Activated T-helper 1 cell treated with Interleukin-2 at 50 U/mL for 16 hours (primary cell): ENCODE measurements at places on chromosomes 6 and 20.

- DNase-seq = no peak
These were observed 129.9 kb downstream of the UTRN start for GRCh38 chr6:144415014-144415413.

- DNase-seq = no peak
These were observed 20.0 kb upstream of the CDH22 start for GRCh38 chr20:46328200-46328882.

DNA sequence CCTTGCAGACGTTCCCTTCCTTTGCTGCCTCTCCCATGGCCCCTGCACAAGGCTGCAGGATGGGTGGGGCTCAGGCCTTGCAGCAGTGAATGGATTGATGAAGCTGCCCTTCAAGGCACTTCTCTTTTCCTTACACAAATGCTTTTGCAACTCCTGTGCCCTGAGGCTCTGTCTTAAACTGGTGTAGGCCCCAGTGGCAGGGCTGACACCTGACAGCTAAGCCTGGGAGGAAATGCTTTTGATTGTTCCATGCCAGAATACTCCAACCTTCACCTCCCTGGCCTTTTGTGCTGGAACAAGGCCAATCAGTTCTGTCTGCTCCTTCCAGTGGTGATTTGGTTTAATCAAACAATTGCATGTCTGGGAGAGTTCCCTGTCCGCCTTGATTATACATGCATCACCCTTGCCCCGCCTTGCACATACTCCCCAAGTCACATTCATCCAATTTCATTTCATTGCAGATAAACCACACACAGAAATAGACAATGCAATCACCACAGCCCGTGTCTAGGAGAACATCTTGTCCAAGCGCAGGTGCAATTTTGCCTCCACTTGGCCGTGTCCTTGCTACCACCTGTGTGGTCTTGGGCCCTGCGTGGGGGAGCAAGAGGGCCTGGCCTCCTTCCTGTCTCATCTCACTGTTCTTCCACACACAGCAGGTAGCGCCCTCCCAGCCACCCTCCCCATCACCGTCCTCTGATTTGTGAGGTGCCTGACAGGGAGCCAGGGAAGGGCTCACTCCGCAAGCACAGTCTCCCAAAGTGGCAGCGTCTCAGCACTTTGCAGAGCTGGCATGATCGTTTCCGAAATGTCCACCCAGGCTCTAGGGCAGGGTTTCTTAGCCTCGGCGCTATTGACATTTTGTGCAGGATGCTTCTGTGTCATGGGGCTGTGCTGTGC, 120.4 kb downstream of the CDH26 start:
- DNase-seq = no peak

GRCh38 chr6:78089531-78089930, 436.7 kb downstream of the MEI4 start:
- DNase-seq = no peak

GRCh38 chr6:75130784-75131183, 75.1 kb downstream of the COL12A1 start:
- DNase-seq = no peak

DNA sequence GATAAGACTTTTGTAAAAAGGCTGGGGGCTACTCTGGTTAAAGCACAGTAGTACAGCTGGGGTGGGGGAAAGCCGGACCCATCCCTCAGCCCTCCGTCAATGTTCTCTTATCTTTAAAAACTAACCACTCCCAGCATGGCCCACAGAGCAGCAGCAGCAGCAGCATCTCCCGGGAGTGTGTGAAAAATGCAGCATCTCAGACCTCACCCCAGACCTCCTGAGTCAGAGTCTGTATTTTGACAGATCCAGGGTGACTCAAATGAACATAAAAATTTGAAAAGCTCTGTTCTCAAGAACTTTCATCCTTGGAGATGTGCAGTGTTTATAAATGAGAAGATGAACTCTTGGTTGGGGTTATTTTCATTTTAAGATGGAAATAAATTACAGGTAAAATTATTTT, 277.7 kb upstream of the ECI2 start:
- DNase-seq = no peak

DNA sequence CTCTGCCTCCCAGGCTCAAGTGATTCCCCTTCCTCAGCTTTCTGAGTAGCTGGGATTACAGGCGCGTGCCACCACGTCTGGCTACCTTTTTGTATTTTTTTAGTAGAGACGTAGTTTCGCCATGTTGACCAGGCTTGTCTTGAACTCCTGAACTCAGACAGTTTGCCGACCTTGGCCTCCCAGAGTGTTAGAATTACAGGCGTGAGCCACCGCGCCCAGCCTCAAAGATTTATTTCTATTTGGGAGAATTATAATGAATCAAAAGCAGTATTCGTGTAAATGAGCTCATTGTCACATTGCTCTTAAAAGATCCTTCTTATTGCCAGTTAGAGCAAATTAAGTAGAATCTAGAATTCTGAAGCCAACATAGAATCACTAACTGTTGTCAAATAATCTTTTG, 9.4 kb upstream of the ZNF343 start:
- no peak for DNase-seq

DNA sequence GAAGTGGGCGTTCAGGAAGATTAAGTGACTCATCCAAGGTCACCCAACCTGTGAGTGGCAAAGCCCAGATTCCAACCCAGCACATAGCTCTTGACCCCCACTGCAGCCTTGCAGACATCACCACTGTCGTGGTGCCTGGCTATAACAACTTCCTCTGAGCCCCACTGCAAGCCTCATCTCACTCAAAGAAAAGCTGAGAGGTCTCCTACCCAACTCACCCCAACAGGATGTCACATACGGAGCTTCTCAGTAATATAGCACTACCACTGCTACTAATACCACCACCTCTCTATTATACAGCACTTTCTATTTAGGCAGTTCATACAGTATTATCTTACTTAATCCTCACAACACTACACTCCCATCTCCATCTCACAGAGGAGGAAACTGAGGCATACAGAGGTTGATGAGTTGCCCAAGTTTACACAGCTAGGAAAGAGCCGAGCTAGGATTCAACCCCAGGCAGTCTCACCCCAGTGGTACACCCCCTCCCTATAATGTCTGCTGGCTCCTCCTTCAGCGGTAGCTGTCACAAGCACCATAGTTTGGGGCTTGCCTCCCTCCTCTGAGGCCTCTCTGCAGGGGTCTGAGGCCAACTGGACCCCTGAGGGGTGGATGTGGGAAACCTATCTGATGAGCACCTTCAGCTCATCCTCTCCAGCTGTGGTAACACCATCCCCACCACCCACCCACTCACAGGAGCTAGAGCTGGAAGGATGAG, 19.5 kb downstream of the TFEB start:
- DNase-seq = no peak

DNA sequence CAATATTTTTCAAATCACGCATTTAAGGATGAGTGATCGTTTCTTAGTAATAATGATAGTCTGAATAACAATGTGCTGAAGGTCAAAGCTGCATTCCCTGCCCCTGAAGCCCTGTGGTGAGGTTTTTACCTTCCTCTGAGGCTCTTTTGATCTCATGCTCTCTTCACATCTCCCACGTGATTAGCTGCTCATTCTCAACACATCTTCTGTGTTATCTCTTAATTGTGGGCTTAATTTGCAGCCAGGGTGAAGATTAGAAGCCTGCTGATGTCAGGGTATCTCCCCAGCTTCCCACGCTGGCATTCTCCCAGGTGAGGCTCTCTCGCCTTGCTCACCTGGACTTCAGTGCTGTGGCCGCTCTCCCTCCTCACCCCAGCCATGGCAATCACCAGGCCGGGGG, 109.7 kb upstream of the FOXQ1 start:
- DNase-seq = no peak

DNA sequence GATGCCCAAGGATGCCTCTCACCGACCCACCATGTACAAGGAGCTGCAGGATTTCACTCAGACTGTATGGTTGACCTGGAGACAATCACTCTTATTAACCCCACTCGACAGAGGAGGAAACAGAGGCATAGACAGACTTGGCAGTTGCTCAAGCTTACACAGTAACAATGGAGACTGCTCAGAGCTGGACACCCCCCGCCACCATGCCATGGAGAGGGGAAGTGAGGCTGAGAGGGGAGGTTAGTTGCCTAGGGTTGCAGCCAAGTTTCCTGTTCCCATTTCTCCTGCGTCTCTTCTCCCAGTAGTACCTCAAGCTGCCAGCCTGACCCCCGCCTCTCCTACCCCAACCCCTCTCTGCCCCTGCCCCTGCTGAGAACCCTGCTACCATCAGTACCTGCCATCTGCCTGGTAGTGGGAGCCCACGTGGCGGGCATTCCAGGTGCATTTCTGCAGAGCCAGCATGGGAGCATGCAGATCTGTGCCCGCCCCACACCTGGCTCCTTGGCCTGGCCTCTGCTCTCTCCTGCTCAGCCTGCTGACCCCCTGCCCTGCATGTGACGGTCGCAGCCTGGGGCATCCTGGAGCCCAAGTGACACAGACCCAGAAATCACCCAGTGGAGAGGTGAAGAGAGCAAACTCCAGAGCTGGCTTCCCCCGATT, 157.7 kb downstream of the PREX1 start:
- DNase-seq = no peak

DNA sequence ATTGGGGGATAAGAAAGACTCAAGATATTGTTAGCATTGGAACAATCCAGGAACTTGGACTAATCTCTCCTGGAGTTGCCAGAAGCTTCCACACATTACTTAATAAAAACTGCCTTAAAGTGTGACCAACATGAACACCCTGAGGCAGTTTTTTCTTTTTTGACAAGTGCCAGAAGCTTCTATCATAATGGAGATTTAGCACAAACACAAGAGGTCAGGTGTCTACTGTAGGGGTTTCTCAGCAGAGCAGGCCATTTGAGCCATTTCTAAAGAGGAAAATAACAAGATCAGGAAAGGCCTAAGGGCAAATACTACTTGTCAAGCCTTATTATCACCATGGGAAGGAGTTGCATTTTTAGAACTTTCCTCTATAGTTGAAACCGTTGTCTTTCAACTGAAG, 361.5 kb downstream of the EPM2A start:
- no peak for DNase-seq

DNA sequence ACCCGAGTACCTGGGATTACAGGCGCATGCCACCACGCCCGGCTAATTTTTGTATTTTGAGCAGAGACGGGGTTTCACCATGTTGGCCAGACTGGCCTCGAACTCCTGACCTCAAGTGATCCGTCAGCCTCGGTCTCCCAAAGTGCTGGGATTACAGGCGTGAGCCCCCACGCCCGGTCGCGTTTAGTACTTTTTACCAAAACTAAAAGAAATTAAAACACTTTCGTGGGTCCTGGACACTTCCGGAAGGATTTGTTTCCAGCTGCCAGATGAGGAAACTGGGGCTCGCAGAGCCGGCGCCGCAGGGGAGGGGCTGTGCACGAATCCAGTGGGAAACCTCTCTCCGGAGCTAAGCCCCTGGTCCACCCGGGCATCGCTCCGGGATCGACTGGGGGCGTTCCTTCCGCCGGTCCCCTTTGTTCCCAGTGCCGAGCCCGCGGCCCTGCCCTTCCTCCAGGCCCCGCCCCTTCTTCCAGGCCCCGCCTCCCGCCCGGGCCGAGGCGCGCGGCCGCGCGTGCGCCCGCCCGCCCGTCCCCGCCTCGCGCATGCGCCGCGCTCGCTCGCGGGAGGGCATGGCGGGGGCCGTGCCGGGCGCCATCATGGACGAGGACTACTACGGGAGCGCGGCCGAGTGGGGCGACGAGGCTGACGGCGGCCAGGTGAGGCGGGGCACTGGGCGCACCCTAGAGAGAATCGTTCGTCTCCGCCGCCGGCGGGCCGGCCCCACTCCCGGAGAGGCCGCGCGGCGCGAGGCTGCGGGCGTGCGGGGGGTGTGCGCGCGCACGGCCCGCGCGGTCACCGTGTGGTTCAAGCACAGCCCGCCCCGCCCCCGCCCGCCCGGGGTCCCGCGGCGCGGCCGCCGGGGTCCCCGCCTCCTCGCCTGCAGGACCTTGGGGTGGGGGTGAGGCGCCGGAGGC, at the start of gene NELFCD:
NELFCD (plus strand) TSS at position 546 of the 917 bp plus-strand sequence; CDS start at position 600, 54 bp downstream.
- peak; percentile 84 for DNase-seq

GRCh38 chr6:137307163-137307854, 88.1 kb upstream of the IFNGR1 start:
- DNase-seq = no peak

GRCh38 chr20:23622839-23623343, 14.9 kb downstream of the CST3 start:
- DNase-seq = no peak

DNA sequence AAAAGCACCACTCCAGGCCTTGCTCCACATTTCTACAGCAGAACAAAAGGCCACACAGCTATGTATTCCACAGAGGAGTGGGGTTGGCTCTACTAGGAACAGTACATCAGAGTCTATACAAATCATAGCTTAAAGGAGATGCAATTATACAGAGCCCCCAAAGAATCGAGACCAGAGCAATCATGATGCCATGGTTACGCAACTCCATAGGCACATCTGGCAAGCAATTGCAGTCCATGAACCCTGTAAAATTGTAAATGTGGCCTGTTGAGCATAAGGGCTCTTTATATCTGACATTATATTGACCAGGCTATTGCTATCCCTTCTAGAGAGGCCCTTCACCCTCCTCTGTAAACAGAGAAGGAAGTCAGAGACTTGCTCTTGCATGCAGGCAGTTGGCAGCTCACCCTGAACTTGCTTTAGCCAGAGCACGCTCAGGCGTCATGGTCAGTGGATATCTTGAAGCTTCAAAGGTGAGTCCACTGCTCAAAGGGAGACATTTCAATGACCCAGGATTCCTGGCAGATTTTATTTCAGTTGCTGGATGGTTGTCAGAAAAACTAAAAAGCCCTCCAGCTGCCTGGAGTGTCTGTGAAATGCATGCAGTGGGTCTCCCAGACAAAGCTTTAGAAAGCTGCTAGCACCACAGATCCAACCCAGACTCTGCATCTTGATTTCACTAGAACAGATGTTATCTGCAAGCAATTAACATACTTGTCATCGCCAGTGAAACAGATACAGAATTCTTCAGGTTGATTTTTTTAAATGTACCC, 357.2 kb downstream of the CENPW start:
- DNase-seq = no peak

GRCh38 chr6:53623497-53623896, 42.1 kb downstream of the KLHL31 start:
- no peak for DNase-seq

GRCh38 chr6:98977671-98978292, 30.0 kb upstream of the FBXL4 start:
- no peak for DNase-seq

DNA sequence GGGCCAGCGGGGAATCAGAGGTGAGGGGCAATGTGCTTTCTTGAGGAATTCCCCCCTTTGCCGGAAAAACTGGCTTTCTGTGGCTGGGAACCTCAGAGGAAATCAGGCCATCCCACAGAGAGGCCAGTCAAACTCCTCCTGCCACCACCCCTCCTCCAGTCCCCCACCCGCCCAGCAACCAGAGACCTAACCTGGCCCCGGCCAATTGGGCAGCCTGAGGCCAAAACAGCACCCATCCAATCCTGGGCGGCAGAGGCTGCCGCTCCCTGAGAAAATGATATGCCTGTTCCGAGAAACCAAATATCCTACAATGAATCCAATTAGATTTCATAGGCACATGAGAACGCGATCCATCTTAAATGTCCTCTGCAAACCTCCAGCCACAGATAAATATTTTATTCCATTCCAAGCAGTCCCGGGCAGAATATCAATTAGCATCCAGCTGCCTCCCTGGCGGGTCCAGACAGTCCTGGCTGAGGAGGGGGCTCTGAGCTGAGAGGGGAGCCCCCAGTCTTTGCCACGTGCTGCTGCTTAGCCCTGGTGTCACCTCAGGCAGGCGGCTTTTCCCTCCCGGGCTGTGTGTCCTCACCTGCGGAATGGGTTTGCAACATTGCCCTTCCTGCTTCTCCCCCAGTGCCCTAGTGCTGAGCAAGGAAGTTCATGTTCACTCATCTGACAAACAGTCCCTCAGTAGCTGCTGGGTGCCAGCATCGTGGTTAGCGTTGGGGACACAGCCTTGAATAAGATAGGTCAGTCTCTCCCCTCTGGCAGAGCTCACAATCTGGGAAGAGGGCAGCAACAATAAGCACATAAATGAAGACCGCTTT, 95.0 kb downstream of the DLGAP4 start:
- no peak for DNase-seq
